ENCODE measurements at places on chromosomes 2 and 18.
A peak's percentile ranks its signal among the peaks of the same experiment; 100 is the strongest.

DNA sequence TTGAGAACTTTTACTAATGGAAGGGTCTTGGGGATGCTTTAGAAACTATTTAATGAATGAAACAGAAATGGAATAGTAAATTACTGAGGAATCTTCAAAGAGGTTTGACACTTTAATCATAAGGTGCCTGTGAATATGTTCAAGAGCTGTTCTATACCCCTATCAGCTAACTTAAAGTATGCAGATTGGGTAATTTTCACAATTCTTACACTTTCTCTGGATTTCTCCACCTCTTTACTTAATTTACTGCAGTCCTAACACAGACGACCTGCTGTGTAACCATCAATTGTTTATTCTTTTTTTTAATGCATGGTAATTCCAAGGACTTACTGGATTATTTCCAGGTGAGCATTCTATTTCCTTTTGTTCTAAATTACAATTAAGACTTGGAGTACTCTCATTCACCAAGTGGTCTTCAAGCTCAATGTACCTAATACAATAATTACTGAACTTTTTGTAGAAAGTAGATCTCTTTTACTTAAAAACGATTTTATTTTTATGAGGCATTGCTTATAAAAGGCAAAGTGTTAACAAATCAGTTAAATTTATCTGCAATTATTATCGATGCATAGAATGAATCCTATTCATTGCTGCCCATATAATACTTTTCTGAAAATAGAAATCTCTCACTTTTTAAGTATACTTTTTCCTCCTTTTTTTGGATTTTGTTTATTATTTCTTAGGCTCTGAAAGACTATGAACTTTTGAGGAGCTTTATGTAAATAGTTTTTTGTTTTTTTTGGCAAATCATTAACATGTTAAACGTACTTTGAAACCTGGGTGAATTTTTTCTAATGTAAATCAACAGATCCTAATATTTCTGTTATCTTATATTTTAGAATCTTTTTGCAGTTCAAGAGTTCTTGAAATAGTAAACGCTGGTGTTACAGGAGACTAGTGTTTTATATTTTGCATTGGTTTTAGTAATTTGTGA is 5.5 kb downstream of the VSNL1 start:
- no peak for DNase-seq

DNA sequence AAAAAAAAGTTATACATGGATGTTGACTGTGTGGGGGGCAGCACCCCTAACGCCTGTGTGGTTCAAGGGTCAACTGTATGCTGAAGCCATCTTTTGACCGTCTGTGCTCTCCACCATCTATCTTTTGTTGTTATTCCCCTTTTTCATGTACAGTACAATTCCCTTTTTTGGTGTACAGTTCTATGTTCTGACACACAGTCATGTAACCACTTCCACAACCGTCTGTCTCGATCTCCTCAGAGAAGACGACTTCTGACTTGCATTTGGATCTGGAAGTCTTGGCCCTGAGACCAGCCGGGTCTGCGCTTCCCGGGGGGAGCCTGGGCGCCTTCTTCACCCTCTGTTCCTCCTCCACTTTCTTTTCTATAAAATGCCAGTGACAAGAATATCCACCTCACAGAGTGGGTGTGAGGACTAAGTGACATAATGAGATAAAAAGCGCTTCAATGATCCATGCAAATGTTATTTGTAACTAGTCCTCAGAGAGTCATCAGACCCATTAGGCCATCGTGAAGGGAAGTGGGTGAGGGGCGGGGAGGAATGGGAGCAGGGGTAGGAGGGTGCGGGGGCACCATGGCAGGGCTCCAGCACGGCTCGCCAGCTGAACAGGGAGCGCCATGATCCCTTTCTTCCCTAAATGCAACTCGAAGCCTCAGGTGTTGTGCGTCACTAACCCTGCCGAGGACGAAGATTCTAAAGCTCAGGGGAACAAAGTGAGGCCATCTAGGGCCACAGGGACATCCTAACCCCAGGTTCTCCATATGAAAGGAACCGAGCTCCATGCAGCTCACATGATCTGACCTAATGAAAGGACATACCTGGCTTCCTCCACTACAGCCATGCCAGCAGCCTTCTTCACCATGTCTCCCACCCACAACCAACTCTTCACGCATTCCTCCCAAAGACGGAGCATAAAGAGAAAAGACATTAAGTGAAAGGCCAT is 16.6 kb downstream of the ADCY3 start:
- DNase-seq = no peak

DNA sequence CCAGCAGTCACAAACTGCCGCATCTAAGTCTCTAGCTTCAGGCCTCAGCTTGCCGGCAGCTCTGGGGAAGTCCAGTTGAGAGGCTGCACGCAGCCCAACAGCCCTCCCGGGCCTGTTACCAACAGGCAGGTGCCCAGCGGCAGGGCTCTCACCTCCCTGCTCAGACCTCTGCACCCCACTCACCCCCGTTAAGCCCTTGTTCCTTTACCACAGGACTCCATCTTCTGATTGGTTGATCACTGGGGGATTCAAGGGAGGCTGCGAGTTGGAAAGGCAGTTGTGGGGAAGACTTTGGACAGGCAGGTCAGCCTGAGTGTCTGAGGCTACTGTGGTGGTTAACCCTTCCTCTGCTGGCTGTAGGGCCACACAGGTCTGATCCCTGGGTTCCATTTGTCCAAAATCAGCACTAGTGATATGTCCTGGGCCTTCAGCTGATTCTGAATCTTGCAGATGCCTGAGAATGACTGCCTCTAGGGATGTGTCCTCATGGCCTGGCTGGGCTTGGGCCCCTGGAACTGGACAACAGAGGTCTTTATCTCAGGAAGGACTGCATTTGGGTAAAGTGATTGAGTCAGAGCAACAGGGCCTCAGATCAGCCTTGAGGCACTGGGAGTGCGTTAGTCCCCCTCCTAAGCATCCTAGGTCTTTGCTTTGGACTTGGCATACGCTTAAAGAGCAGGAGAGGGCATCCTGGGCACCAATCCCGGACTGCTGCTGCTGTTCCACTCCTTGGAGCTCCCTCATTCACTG is 88.4 kb downstream of the APOB start:
- DNase-seq = no peak

DNA sequence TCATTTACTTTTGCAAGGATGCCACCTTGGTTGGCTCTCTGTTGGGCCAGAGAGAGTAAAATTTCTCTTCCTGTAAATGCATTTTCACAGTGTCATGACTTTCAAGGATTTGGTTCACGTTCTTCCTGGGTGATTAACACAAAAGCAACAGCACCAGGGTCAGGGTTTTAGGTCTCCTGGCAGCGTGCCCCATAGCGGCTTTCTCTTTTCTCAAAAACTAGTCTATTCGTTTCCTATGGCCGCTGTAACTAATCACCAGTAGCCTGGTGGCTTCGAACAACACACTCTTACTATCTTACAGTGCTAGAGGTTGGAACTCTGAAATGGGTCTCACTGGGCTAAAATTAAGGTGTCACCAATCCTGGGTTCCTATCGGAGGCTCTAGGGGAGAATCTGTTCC is 56.3 kb upstream of the ACMSD start:
- no peak for DNase-seq

GRCh38 chr18:78813936-78814710 is 165.5 kb upstream of the SALL3 start:
- no peak for DNase-seq

GRCh38 chr2:73290049-73290839 is 3.1 kb downstream of the EGR4 start:
- DNase-seq = peak; percentile 51

DNA sequence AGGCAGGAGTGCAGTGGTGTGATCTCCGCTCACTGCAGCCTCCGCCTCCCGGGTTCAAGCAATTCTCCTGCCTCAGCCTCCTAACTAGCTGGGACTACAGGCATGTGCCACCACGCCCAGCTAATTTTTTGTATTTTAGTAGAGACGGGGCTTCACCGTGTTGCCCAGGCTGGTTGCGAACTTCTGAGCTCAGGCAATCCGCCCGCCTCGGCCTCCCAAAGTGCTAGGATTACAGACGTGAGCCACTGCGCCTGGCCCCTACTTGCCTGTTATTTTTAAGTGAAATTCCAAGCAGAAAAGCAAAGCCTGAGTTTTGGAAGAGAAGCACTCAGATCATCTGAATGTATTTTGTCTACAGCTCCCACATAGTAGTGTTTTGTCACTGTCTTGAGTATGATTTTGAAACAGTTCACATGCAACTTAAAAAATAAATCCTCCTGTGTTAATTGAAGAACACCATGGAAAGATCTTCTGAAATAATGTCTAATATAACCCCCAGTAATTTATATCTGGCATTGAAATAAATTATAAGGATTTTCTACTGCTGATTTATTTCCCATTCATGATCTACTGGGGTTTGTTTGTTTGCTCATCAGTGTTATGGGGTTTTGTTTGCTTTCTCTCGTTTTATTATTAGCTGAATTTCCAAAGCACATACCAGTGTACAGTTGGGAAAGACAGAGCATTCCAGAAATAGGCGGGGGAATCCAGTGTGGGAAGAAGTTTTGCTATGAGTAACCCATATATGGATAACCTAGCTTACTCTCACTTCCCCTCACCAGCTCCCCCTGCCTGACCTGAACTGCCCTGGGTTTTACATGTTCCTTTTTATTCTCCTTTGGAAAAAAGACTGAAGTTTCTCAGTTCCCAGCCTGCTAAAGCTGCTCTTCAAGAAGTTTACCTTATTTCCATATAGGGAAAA is 80.1 kb upstream of the MAP3K20 start:
- no peak for DNase-seq

- no peak for DNase-seq
These were observed 635 bp downstream of the SETBP1 start for GRCh38 chr18:44681076-44681970.

DNA sequence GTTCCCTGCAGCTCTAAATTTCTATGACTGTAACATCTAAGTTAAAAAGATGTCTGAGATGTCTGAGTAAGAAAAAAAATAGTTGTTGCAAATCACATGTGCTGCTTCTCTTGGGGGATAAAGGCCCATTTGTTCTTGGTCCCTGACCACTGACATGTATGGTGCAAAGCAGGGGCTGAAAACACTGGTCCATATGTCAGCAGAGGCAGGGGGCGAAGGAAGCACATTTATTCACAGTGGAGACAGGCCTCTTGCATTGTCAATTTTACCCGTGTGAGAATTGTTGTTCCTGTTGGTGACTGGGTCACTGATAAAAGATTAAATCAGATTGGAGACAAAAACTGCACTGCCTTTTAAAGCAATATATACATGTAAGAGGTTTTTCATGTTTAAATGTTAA is 38.8 kb downstream of the PRKCE start:
- DNase-seq = no peak

DNA sequence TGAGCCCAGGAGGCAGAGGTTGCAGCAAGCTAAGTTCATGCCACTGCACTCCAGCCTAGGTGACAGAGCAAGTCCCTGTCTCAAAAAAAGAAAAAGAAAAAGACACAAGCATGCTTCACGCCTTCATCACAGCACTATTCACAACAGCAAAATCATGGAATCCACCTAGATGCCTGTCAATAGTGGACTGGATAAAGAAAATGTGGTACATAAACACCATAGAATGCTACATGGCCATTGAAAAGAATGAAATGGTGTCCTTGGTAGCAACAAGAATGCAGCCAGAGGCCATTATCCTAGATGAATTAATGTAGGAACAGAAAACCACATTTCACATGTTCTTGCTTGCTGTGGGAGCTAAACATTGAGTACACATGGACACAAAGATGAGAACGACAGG is 392.6 kb downstream of the EIPR1 start:
- DNase-seq = no peak

GRCh38 chr2:204116159-204116792 is 179.7 kb downstream of the ICOS start:
- DNase-seq = no peak

DNA sequence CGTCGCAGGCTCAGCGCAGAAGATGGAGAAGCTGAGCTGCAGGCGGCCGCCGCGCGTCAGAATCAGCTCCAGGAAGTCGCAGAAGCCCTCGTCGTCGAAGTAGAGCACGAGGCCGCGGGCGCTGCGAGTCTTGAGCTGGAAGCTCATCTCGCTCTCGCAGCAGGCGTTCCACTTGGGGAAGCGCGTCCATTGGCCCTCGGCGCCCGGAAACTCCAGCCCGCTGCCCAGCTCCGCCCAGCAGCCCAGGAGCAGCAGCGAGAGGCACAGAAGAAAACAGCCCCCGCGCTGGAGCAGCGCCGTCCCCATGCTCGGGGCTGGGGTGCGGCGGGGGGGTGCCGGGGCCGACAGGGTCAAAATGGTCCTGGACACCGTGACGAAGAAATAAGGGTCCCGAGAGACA is 4.0 kb downstream of the NRXN1 start:
- DNase-seq = no peak

DNA sequence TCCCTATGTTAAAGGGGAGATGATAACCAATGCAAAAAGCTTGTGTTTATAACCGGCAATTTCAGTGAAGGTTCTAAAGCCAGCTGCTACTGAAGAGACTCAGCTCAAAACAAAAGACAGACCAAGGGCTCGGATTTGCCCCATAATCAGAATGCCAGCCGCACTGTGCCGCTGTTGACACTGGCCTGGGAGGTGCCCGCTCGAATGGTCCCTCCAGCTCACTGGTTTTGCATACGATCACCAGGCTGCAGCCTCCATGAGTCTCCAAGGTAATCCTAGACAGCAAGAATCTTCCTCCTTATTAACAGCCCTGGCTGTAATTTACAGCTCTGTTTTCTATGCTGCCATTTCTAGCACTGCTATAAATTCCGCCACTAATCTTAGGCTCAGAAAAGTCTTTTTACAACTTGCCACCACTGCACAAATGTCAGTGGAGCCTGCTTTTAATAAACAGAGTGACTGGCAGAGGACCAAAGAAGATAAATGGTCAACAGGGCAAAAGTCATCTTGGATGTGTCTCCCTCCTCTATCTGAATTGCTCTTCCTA is 155.7 kb upstream of the SH3BP4 start:
- DNase-seq = no peak

DNA sequence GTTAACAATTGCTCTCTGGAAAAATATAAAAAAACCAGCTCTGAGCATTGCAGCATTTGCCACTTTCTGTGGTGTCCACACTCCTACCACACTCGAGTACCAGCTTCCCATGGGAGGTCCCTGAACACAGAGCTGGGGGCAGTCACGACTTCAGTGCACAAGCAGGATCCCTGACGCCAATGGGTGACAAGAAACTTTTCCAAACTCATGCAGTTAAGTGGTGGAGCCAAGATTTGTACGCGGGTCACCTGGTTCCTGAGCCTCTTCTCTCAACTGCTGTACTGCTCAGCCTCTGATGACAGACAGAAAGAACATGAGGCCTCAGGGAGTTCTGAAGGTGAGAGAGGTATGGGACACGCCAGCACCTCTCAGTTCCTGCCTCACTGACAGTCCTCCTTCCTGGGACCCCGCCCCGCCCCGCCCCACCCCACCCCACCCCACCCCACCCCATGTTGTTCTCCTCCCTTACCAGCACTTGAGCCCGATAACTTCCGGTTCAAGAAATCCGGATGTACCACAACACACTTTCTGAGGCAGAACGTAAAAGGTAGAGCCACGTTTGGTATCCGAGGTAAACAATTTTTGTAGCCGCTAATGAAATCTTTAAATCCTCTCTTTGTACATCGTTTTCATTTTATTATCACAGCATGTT is 287.6 kb downstream of the MYCN start:
- DNase-seq = no peak

GRCh38 chr2:167471734-167472133 is 583.5 kb downstream of the XIRP2 start:
- no peak for DNase-seq

GRCh38 chr2:146523196-146523595 is 1321.6 kb upstream of the ACVR2A start:
- DNase-seq = no peak

- DNase-seq = peak; percentile 92
These were observed 164.4 kb downstream of the DDX1 start for GRCh38 chr2:15756011-15756550.
